ENCODE measurements at places on chromosomes 2 and 18.

DNA sequence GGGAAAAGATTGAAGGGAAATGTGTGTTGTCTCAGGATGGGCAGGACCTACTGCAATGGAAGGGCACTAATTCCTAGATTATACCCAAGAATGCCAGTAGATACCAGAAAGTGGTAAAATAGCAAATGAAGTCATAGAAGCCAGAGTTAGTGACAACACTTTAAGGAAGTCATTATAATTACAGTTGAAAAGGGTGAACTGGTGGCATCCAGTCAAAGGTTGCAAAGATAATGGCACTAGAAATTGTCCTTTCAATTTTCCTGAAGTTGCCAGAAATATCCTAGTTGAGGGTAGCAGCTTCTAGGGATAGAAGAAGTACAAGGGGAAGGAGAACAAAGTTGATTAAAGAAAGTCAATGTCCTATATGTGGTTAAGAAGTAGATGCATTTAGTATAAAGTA, 68.8 kb upstream of the GLS start:
- no peak for DNase-seq

DNA sequence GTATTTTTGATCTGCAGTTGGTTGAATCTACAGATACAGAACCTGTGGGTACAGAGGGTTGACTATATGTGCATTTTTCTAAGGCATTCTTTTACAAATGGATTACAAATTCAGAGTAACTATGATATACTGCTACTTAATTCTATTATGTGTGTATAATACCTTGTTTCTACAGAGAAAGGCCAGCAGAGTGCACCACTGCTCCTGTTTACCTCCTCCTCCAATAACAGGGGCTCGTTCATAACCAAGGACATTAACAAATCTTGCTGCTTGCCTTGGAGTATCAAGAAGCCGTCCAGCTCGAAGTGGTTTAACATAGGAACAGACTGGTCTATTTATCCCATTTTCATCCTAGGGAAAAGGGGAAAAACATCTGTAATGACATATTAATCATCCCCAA, 16.4 kb downstream of the CEP76 start:
- peak; percentile 12 for DNase-seq

DNA sequence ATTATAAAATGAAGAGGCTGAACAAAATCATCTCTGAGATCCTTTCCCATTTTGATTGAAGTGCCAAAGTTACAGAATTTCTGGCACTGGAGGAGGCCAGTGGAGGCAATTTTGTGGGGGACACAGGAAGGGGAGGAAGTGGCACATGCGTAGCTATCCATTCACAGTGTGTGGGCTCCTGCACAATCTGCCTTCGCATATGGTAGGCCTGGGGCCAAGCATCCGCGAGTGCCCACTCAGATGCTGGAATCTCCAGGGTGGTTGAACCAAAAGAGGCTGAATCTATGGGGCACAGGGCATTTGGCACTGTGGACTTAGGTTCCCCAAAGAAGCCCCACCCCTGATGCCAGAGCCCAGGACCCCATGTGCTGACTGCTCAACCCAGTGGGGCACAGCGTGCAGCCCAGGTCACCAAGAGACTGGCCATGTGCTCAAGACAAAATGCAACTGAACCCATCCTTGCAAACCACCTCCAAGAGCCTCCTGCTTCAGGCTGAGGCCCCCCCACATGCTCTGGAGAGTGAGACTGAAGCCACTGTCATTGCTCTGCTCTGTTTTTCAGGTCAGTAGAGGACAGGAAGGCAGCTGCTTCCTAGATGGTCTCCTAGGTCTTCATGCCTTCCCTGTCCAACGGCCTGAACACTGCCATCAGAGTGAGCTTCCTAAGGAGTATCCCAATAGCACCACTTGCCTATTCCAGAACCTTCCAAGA, 28.5 kb downstream of the ST8SIA5 start:
- no peak for DNase-seq

DNA sequence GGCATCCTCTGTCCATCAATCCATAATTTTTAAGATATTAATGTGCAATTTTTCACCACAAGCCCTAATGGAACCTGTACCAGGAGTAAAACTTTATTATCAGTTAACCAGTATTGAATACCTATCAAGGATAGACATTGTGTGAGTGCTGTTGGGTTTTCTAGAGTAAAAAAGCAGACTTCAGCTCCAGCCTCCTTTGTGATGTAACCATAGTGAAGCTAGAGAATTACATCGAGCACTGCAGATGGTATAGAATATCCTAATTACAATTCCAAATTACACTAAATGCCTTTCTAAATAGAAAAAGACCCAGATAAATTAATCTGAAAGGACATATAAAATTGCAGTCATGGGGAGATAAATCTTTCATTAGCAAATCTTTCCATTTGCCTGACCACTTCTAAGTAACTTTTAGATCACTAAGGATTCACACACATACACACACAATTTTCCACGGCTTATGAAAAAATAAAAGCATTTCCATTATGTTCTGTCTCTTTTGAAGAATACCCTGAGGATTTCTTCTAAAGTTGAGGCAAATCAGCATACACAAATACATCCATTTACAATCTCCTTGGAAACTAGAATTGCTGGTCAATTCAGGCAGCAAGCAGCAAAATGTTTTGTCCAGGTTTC, 117.1 kb upstream of the TANK start:
- DNase-seq: no peak

- DNase-seq: no peak
These were observed 4.3 kb downstream of the DLX1 start for GRCh38 chr2:172089633-172090032.

GRCh38 chr18:8627107-8627472, 17.9 kb downstream of the RAB12 start:
- DNase-seq: no peak

- peak; percentile 95 for DNase-seq
These were observed 414.3 kb upstream of the HS6ST1 start for GRCh38 chr2:128732976-128733431.

GRCh38 chr2:219252084-219252483, 959 bp upstream of the TUBA4B start:
- no peak for DNase-seq

DNA sequence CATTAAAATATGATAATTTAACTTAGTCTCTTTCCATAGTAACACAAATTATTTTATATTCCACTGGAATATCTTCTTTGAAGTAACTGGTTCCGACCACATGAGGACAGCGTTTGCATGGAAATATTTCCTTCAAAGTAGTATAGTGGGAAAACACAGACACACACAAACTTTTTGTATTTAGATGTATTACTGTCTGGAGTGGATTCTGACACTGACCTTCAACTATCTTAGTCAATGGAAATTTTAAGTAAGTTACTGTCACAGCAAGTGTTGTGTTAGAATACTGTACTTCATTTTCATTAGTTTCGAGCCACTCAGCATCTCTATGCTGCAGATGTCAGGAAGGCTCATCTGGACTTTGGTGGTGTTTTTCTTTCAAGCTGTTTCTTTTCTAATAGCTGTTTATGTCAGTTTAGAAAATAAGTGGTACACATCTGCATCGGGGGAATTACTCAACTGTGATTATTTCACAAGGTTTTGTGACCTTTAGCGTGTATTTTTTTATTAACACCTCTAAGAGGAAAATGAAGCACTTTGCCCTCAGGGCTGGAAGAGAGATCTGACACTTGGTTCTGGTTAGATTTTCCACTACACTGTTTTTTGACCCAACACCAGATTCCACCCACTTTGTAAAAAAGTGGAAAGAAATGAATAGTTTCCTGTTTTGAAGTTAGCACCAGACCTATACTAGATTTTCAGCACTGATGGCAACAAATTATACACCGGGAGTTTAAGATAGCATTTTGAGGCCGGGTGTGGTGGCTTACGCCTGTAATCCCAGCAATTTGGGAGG, 18.9 kb upstream of the THOC1 start:
- DNase-seq: peak; percentile 53

DNA sequence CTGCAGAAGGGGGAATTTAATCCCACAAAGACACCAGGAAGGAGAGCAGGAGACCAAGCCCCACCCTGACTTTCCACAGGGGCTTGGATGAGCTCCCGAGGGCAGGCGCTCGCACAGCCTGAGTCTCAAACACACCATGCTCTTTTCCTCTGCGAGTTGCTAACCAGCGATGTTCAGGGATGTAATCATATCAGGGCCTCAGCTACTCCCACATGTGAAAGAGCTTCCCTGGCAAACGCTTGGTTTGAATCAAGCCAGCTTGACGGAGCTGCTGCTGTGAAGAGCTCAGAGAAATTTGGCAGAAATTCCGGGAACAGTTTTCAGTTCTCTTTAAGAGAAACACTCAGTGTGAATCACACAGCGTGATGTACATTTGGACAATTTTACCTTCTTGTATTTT, 385.8 kb downstream of the GALR1 start:
- no peak for DNase-seq

DNA sequence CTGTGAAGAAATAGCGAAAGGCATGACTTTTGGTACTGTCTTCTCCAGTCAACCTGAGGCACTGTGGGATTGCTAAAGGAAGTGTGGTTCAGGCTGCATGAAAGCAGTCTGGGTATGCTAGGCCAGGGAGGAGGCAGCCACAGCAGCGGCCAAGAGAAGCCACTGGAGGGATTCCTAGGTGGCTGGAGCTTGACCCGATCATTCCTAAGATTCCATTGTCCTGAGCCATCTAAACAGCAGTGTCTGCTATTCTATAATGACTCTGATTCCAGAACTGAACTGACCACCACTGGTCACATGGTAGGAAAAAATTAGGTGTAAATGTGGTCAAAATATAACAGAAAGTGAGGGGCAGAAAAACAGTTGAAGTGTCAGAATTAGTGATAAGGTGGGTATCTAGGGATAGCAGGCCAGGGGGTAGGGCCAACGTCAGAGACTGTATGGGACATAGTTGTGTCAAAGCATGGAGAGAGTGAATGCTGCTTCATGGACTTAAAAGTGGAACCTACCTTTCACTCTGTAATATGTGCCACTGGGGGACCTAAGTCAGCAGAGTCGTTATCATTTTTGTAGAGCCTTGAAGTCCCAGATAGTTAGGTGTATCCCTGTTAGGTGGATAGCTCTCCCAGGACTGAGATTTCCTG, 204.6 kb downstream of the CTNNA2 start:
- peak; percentile 94 for DNase-seq

- DNase-seq: no peak
These were observed 151.8 kb upstream of the SLC14A2 start for GRCh38 chr18:45463451-45463850.

DNA sequence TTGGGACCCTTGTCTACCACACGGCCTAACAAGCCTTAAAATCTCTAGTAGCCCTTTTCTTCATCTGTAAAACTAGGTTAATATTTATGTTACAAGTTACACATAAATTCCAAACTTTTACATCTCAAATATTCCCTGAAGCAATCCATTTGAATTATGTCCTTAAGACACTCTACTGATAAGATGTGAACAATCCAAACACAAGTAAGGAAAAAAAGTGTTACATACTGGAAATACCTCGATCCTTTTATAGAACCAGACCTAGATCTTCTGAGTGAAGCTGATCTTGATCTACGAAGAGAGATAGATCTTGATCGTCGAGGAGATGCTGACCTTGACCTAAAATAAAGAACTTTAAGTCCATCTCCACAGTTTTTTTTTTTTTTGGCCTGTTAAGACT, 3.3 kb downstream of the SRSF7 start:
- DNase-seq: no peak

DNA sequence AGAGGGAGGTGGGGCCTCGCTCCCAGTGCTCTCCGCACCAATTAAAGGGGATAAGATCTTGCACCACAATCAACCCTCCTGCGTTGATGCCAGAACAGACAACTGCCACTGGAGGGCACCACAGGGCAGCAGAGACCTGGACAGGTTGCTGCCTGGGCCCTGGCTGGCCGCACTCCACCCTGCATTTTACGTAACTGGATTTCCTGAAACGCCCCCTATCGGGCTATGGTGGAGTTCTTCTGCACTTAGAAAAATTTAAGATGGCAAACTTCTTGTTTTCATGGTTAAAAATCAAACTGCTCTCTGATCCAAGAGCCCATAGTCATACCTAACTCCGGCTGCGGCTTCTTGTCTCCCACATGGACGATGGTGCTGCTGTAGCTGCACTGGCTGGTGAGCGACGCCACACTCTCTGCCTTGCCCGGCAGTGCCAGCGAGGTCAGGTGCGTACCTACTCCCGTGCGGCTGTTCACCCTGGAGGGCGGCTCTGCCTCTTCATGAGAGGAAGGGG, 16.8 kb upstream of the HES6 start:
- DNase-seq: peak; percentile 55

DNA sequence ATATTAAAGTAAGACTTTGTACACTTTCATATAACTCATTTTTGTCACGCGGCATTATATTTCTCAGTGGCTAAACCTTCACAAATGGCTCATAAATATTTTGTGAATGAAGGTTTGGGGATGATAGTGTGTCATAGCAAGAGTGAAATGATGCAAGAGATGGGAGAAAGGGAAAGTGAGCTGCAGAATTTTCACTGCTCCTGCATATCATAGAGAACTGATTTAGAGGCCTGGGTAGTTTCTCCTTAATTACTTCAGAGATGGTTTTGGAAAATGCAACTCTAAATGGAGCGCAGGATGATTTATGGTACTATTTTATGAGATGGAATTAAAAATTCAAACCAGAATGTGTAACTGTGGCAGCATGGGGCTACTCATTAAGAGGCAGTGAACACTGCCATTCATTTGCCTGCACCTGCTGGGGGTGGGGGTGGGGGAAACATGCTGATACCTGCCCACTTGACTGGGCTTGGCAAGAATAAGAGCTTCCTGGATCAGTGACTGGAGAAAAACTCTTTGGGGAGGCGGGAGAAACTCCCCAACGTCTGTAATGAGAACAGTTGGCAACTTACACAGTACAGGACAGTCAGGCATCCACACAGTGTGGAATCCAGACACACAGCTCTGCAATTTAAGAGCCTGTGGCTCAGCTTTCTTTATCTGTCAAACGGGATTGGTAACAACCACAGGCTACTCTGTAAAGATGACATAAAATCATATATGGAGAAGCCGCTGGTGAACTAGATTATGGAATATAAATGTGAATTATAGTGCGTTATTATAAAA, 941.9 kb downstream of the SLC4A3 start:
- DNase-seq: no peak

DNA sequence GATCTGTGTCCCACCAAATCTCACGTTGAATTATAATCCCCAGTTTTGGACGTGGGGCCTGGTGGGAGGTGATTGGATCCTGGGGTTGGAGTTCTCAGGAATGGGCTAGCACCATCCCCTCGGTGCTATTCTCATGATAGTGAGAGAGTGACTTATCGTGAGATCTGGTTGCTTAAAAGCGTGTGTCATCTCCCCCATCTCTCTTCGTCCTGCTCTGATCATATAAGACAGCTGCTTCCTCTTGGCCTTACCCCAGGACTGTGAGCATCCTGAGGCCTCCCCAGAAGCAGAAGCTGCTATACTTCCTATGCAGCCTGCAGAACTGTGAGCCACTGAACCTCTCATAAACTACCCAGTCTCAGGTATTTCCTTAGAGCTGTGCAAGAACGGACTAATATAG, 163.7 kb upstream of the NDUFV2 start:
- no peak for DNase-seq

Data from AG10803 (cell line).